ENCODE measurements at places on chromosomes 13 and 19.

DNA sequence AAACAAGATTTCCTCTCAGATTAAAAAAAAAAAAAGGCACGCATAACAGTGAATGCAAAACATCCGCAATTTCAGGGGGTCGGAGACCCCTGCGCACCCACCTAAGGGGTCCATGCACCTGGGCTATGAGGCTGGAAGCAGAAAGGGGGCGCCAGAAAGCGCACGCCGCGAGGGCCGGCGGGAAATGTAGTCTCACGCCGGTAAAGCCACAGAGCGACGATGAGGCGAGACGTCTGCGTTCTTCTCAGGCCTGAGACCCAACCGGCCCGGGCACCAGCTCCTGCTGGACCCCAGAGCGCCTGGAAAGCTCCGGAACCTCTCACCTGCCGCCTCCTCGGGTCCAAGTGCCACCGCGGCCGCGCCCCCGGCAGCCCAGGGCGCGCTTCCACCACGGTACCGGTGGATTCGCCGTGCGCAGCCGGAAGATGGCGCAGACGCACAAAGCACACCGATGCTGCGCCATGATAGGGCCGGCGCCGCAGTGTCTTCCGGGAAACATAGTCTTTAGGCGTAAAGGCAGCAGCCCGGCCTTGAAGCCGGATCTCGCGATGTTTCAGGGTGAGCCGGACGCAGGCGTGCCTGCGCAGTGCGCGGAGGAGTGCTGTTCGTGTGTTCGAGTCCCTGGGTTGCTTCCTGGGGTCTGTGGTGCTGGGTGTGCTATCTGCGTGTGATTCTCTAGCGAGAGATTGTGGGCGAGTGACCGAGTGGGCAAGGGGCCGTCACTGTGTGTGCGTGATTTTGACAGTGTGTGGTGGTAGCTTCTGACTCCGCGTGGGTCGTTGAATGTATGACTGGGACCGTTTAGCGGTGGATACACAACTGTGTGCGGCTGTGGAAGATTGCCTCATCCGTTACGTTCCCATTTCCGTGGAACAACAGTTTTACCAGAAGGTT lies at the start of gene ZNF582:
Gene ZNF582, minus strand, starts transcription at position 416 of the 894 bp plus-strand sequence. CDS start 1,782 bp downstream, outside the sequence.
- peak; percentile 89 for DNase-seq

DNA sequence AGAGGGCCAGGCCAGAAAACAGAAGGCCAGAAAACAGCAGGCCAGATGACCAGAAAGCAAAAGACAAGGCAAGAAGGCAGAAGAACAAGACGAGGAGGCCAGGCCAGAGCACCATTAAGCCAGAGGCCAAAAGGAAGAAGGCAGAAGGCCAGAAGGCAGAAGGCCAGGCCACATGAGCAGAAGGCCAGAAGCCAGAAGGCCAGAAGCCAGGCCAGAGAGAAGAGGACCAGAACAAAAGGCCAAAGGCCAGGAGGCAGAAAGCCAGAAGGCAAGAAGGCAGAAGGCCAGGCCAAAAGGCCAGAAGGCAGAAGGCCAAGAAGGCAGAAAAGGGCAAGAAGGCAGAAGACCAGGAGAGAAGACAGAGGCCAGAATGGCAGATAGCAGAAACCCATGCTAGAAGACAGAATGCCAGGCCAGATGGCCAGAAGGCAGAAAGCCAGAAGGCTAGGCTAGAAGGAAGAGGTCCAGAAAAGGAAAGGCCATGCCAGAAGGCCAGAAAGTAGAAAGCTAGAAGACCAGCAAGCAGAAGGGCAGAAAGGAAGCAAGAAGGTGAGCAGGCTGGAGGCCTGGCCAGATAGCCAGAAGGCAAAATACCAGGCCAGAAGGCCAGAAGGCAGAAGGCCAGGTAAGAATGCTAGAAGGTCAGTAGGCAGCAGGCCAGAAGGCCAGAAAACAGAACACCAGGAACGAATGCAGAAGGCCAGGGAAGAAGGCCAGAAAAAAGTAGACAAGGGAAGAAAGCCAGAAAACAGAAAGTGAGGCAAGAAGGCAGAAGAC lies 187.6 kb downstream of the TUBA3C start:
- DNase-seq = no peak

DNA sequence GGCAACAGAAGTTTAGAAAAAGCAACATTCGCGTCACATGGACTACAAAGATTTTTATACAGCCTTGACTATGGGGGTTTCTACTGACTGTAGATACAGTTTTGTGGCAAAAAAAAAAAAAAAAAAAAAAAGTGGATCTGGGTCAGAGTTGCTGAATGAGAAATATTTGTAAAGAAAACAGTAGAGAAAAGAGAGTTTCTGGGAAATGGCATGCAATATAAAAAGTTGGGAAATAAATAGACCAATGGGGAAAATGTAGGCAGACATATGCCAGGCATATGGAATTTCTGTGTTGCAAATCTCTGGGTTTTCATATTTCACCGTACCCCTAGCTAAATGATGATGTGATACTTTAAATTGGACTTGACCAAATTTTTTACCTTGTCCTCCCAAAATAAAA lies 315.3 kb downstream of the EFNB2 start:
- no peak for DNase-seq

- no peak for DNase-seq
Measured at GRCh38 chr13:28349371-28349770, 145.6 kb downstream of the FLT1 start.

DNA sequence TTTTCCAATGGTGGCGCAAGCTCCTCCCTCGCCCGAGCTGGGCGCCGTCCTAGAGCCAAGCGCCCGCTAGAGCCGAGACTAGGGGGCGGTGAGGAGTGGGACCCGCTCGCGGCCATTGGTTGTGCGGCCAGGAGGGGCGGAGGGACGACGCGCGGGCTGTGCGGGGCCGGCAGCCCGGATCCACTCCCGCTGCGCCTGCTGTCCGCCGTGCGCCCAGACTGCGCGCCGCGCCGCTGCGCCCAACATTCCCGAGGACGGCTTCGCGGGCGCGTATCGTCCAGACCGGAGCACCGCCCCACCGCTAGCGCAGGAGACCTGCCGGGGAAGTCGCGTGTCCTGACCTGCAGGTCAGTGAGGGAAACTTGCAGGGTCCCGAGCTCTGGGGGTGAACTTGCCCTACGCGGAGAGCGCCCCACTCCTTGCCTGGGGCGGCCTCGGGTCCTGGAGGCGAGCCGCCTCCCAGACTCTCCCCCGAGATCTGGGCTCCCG lies at the start of gene SERTM1:
Gene SERTM1, plus strand, starts transcription at position 183 of the 489 bp plus-strand sequence. CDS start 21,059 bp downstream, outside the sequence.
- no peak for DNase-seq

GRCh38 chr19:4939466-4939865 lies 29.4 kb upstream of the KDM4B start:
- no peak for DNase-seq

GRCh38 chr13:22644941-22645340 lies 535.8 kb upstream of the SGCG start:
- no peak for DNase-seq

GRCh38 chr19:38693380-38694223 lies 46.2 kb downstream of the ACTN4 start:
- DNase-seq = peak; percentile 58

DNA sequence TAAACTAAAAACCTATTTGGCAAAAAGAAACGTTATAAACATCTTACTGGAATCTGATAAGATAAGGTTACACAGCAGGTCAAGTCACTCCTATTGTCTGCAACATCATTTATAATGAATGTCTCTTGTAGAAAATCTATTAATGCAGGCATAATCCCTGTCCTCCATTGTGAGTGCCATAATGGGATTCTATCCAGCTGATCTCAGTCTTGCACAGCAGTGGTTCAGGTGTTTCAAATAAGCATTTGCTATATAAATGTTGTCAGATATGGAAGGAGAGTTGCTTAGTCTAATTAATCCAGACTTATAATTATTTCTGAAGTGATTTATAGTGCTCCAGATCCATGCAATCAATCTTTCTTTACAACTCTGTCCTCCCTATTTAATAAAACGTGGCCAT lies 186.5 kb upstream of the ATXN8OS start:
- no peak for DNase-seq

- DNase-seq = no peak
Measured at GRCh38 chr13:21240586-21240985, 64.1 kb downstream of the MRPL57 start.

DNA sequence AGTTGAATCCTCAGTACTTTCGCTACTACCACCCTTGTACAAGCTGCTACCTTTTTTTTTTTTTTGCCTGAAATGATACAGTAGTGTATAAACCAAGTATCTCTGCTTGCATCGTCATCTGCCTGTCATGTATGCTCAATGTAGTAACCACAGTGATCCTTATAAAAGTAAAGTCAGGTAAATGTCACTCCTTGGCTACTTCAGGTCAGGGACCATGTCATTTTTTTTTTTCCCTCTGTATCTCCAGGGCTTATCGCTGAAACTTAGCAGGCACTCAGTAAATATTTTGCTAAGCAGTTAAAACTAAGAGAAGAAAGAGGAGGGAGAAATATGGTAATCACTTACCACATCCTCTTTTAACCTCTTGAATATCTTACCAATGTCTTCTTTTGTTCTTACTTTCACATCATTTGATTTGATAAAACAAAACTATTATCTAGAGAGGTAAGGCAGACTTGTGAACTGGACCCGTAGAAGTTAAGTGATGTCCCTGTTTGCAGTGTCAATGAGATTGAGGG lies 96.8 kb upstream of the KLF12 start:
- DNase-seq = no peak

DNA sequence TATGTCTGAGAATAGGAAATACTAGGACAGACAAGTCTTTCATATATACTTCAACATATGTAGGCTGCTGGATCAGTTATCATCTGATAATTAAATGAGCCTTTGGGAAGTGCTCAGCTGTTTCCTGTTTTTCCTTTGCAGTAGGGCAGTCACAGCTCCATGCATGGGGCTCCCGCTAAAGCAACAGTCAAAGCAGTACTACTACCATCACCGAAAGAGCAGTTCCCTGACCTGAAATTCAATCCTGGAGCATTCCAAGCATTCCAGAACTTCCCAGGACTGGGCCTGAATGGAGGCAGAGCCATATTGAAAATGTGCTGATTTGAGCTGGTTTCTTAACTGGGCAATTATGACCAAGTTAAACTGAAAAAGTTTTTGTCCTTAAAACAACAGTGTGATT lies 20.5 kb downstream of the MICU2 start:
- DNase-seq = no peak

DNA sequence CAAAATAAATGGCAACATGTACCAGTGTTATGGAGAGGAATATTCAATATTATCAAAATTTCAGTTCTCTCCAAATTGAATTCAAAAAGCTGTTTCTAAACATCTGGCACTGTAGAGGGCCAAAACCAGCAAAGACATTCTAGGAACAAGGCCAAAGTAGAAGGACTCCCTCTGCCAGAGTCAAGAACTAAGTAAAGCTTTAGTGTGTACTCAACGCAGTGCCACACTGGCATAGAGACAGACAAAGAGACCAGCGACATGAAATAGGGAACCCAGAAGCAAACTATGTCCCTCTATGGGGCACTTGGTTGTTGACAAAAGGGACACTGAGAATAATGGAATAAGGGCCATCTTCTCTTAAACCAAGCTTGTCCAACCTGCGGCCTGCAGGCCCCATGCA lies 15.6 kb downstream of the SCGB2B2 start:
- no peak for DNase-seq

DNA sequence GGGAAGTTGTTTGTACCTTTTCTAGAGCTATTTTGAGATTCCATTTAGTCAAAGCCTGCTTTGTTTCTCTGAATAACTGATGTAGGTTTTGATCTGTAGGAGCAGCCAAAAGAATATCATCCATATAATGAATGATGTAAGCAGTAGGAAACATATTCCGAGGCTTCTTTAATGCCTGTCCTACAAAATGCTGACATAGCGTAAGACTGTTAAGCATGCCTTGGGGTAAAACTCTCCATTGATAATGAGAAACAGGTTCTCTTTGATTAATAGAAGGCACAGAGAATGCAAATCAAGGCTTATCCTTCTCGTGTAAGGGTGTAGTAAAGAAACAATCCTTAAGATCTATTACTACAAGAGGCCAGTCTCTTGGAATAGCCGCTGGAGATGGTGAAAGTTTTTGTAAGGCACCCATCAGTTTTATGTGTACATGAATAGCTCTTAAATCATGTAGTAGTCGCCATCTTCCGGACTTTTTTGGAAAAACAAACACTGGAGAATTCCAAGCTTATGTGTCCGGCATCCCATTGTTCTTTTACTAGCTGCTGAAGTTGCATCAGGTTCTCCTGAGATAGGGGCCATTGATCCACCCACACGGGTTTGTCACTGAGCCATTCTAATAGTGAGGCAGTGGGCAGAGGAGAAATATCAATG lies 13.5 kb downstream of the FPR3 start:
- no peak for DNase-seq

DNA sequence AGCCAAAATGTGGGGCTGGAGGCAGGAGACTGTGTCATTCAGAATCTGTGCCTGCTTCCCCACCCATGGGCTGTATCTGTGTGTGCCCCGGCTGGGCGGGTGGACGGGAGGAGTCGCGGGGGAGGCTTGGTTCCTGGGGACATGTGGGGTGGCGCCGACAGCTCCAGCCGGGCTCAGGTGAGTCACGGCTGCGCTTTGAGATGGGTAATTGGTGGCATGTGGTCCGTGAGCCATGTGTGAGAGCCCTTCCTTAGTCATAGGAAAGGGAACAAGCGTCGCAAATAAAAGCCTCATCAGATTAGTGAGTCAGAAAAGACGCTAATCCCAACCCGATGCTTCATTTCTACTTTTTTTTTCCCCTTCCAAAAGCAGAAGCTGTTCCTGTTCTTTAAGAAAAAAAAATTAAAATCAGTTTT lies 118.6 kb upstream of the ZNF536 start:
- DNase-seq = no peak

- DNase-seq = no peak
Measured at GRCh38 chr19:3494051-3494450, 6.4 kb downstream of the DOHH start.

- peak; percentile 84 for DNase-seq
Measured at GRCh38 chr13:26186118-26186870, 35.8 kb downstream of the RNF6 start.

GRCh38 chr19:57900311-57900710 lies 11.5 kb upstream of the ZNF814 start:
- DNase-seq = no peak

- DNase-seq = no peak
Measured at GRCh38 chr13:43289470-43290255, 266.3 kb downstream of the DNAJC15 start.

DNA sequence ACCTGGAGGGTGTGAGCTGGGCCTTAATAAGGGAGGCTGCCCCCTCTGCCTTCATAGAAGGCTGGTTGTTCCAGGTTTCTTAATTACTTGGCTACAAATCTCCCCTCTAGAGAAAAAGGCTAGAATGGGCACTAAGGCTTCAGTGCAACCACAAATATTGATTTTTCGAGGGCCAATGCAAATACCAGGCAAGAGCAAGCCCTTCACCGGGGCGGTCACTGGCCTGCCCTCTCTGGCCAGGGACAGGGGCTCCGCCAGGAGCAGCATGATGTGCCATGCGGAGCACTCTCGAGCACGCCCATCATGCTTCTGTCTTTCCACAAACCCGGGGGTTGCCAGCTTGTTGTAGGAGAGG lies 127.8 kb upstream of the SPACA7 start:
- no peak for DNase-seq

GRCh38 chr13:110036060-110036459 lies 249.7 kb upstream of the IRS2 start:
- DNase-seq = no peak

DNA sequence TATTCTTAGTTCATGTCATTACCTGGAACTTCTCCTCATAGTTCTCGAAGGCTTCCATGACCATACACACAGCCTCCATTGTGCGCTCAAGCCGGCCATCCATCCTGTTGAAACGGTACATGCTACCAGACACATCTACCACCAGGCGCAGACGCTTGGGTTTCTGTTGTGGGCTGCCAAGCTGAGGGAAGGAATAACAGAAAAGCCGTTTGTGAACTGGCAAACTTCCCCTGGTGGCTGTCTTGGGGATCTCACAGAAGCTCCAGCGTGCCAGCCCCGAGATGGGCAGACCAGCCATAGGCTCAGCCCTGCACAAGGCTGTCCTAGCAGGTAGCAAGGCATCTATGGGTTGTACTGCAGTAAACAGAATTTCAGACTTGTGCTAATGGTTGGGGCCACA lies 130.1 kb downstream of the RGCC start:
- peak; percentile 16 for DNase-seq

- no peak for DNase-seq
Measured at GRCh38 chr19:7562646-7563393, 27.3 kb downstream of the PNPLA6 start.

Measured in activated gamma-delta T cell treated with Interleukin-2 at 50 U/mL for 16 hours (primary cell).